ENCODE measurements at places on chromosomes 3 and 15.

- no peak for DNase-seq
Measured at GRCh38 chr3:51340013-51340829, 44.9 kb upstream of the MANF start.

- DNase-seq = no peak
Measured at GRCh38 chr3:122099255-122099654, 44.1 kb downstream of the CD86 start.

GRCh38 chr15:100508641-100509300 lies 20.0 kb downstream of the CERS3 start:
- DNase-seq = no peak

DNA sequence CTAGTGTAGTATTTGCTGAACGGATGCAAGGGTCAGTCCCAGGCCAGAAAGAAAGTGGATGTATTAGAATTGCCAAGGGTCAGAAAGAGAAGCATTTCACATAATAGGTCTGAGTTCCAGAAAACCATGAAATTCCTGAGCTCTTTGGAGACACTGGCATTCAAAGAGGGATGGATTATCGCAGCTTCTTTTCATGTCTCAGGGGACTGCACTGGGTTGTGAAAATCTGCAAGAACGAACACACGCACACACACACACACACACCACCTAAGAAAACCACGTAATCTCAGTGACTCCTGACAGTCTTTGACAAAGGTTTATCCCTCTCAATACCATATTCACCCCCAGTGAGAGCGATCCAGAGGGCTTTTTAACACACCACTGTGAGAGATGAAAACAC lies 57.9 kb downstream of the TIPARP start:
- DNase-seq = no peak

DNA sequence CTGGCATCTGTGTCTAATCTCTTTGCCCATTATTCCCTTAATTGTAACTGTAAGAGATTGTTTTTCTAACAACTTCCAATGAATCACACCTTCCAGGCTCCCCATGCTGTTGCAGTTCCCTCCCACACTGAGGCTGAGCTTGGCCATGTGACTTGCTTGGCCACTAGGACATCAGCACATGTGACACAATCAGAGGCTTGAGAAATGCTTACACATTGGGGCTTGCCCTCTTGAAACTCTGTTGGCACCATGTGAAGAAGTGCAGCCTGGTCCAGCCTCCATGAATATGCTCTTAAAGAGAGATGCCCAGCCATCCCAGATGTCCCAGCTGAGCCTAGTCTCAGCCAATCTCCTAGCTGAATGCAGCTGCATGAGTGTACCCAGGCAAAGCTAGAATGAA lies 326.8 kb upstream of the SOX2 start:
- DNase-seq = no peak

GRCh38 chr3:30354513-30354912 lies 251.9 kb upstream of the TGFBR2 start:
- no peak for DNase-seq

DNA sequence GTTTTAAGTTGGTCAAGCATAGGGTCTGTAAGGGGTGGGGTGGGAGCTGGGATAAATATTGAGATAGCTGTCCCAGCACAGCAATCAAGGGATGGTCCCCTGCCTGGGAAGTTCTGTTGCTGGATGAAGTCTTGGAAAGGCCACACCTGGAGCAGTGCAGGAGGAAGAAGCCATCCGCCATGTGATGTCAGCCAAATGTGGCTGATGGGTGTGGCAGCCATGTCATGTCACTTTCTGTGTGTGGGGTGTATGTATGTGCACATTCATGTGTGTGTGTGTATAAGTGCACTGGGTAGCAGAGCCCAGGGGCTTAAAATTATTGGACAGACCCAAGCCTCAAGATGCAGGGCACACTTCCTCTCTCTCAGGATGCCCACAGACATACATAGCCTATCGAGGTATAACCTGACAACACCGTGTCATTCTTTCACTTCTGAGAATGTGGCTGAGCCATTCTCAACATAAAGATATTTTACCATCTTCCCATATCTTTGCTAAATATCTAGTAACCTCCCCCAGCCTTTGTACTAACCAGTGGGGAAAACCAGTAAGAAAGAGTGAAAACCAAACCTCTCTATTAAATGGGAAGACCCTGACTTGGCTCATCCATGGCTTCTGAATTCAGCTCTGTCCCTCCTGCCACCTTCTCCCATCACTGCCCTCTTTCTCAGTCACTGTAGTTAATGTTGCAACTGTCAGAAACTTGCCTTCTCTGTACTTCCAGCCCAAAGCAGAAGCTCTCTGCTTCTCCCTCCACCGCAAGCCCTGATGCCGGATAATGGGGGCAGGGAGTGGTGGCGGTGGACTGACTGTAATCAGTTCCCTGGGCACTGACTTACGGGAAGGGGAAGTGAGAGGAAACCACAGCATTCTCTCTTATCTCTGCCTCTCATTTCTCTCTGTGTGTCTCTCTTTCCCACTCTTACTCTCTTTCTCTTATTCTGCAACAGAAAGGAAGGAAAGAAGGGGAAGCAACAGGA lies 11.2 kb downstream of the TNFSF10 start:
- no peak for DNase-seq

GRCh38 chr15:42138968-42139386 lies 17.5 kb downstream of the PLA2G4F start:
- peak; percentile 42 for DNase-seq

DNA sequence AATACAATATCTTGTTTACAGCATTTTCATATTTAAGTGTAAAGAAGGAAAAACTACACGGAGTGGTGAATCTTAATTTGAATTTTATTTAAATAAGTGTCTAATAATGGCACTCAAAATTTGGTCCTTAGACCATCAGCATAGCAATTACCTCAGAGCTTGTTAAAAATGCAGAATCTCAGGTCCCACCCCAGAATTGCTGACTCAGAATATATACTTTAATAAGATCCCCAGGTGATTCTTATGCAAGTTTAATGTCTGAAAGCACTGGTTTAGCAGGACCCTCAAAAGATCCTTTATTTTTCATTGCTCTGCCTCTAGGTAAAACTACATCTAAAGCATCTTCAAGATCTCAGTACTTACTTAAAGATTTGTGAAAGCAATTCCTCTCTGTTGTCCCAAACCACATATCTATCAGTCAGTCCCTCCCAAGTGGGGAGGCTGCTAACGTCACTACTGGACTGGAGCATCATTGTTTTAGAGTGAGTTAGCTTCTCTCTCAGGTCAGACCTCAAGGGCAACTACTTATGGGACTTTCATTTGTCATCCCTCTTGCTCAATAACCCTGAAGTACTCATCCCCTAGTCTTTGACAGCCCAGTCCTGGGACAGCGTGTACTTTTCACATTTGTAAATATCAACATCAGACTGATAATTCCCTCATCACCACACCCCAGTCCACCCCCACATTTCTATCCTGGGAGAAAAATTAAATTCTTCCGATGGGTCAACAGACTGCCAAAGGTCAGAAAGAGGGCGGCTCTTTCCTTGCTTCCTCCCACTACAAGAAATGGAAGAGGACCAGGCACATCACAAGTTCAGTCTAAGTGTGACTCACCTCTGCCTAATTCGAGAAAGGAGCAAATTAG lies 76.7 kb downstream of the CBLB start:
- no peak for DNase-seq

DNA sequence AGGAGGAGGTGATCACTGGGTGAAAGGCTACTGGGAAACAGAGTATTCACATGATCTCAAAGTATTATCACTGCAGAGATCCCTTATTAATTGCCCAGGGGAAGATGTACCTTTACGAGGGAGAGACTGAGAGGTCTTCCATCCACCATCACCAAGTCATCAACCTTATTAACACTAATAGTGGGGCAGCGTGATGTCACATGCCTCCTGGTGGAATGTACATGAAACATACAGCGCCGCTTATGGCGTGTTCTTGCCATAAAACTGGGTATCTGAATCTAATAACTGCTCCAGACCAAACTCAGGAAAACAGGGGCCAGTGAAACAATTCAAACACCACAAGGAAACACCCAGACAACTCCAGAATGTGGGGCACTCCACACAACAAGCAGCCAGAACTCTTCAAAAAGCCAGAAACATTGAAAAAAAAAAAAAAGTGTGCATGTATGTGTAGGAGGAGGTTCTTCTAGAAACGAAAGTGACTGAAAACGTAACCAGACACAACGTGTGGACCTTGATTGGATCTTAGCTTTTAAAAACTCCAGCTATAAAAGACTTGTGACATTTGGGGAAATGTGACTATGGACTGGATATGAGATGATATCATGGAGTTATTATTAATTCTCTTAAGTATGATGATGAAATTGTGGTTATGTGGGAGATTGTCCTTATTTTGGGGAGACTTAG lies 4.6 kb downstream of the STIMATE start:
- peak; percentile 43 for DNase-seq

GRCh38 chr3:3194861-3195260 lies 15.4 kb upstream of the CRBN start:
- no peak for DNase-seq

DNA sequence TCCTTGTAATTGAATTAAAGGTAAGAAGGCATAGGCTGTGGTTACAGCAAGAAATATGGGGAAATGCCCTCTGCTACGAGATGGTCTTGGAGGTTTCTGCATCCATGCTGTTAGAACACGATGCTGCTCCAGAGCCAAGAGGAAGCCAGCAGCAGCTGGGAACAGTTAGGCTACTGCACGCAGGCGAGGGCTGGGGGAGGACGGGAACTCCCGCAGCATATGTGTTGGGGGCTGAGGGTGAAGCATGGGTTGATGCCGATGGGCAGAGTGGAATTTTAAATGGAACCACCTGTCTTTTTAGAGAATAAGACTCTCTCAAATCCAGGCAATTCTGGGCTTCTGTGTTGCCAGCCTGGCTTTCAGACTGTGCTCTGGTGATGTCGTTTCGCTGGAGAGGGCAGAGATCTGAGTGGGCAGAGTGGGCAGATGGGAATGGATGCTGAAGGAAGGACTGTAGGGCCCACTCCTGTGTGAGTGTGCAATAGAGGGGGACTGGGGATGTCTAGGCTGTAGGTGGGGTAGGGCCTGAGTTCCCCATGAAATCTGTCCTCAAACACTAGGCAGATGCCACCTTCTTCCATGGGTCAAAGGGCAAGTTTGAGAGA lies 417.0 kb upstream of the TPM1 start:
- DNase-seq = no peak

DNA sequence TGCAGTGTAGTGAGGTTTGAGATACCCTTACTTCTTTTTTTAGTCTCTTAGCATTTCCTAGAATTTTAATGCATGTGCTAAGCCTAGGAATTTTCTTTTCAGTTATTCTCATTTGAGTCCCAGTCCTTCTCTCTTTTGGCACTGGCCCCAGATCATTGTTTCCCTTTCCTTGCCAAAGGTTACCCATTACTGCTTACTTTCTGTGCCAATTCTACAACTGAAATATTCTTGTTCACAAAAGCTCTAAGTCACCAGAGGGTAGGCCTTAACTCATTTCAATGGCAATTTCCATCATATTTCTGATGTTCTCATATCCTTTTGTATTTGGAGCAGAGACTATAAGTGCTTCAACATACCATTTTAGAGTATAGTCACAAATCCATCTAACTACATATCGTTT lies 199.6 kb upstream of the CBLB start:
- no peak for DNase-seq

GRCh38 chr3:128784232-128784631 lies 58.2 kb downstream of the RAB7A start:
- DNase-seq = no peak

- DNase-seq = no peak
Measured at GRCh38 chr3:159928666-159929065, 60.0 kb upstream of the IL12A start.

DNA sequence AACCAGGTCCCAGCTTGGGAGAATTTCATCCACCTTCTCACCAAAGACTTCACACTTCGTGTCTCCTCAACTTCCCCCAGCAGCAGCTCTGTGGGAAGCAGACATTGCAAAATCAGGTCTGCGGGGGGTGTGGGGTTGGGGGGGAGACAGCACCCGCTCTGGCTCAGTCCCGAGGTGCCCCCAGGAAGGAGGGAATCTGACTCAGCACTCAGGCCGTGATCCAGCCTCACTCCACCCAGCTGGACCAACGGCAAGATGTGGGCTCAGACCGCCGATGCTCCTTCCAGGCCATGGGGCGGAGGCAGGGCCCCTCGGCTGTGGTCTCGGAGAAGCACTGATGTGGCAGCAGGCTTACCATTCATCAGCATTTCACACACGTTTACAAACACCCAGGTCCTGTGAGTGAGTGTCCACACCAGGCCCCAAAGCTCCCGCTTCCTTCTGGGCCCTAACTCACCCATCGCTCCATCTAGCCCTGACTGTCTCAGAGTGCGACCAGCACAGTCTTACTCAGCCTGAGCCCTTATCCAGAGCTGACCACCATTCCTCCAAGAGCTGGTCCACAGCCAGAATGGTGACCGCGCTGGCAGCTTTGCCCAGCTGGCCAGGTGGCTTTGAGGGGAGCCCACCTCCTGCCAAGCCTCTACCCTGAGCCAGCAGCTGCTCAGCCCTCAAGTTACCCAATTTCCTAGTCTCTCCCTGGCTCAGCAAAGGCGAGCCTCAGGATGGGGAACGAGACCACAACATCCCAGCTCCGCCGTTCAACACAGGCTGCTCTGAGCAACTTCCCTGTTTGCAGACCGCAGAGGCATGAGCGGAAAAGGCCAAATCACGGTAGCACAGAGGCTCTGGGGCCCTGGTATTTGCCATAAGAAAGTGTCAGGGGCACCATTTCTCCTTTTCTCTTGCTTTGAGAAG lies 3.3 kb downstream of the STAB1 start:
- DNase-seq = no peak

DNA sequence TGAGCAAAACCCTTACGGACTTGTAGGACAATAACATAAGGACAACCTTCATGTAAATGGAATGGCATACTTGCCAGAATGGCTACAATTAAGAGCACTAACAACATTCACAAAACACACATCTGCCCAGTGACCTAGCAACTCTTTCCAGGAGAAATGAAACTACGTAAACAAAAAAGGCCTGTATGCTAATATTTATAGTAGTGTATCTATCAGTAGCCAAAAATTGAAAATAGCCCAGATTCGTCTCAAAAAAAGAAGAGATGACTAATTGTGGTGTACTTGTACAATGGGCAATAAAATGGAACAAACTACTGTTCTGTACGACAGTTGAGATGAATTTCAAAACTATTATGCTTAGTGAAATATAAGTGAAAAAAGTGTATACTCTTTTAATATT lies 38.4 kb downstream of the CMC1 start:
- DNase-seq = no peak

DNA sequence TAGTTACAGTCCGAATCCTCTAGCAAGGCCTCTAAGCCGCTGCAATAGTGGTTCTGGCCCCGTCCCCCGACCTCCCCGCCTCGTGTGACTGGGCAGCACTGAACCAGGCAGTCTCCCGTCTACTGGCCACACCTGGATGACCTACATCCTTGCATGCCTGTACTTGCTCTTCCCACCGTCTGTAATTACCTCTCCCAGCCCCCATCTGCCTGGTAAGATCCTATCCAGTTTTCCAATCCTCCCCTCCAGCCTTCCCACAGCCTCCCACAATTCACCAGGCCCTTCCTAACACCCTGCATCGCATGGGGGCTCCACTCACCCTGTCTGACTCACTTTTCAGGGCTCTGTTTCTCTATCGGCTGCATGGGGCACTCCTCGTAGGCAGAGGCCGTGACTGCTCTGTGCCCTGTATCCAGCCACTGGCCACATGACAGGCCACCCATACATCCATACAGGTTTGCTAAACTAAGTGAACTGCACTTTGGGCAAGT lies 32.8 kb downstream of the XXYLT1 start:
- DNase-seq = peak; percentile 30

All from left lobe of liver (tissue), 2 donors.